Fibroblast of skin of scalp (primary cell): ENCODE measurements at places on chromosomes 1 and 21.

- DNase-seq, result no peak
Observed at GRCh38 chr1:39678889-39679288, 7.0 kb upstream of the NT5C1A start.

DNA sequence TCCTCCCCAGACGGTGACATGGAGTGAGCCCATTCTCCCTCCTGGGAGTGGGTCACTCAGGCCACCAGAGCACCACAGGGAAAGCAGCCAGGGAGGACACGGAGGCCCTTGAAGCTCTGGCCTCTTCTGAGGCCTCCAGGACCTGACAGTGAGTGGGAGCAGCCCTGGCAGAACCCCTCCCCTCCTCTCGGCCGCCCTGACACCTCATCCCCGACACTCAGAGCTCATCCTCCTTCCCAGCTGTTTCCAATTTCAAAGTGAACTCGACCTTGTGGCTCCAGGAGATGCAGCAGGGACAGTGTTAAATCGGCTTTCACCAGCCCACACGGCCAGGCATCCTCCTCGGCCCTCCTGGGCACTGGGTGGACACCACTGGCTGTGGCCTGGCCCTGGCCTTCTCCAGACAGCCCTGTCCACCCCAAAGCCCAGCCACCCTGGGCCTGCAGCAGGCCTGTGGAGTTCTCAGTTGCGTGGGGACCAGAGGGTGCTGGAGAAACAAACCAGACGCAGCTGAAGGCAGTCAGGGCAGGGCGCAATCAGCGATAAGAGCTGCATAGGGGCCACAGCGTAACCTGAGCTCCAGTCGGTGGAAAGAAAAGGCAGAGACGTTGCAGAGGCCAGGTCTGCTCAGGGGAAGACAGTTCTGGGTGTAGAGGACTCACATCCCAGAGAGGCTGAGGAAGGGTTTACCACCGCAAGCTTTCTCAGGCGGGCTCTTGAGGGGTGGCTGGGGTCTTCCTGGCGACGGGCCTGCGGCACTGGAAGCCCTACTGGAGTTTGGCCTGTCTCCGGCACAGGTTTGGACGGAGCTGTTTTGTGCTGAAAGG is 27.1 kb downstream of the FTCD start:
- DNase-seq, result no peak

DNA sequence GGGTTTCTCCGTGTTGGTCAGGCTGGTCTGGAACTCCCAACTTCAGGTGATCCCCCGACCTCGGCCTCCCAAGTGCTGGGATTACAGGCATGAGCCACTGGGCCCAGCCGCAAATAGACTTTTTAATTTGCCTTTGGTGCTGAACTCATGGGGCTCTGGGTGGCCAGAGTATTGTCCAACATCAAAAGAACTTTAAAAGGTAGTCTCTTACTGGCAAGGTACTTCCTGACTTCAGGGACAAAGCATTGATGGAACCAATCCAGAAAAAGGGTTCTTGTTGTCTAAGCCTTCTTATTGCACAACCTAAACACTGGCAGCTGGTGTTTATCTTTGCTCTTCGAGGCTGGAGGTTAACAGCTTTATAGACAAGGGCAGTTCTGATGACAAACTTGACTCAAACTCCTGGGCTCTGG is 3.8 kb upstream of the KTI12 start:
- DNase-seq, result no peak

DNA sequence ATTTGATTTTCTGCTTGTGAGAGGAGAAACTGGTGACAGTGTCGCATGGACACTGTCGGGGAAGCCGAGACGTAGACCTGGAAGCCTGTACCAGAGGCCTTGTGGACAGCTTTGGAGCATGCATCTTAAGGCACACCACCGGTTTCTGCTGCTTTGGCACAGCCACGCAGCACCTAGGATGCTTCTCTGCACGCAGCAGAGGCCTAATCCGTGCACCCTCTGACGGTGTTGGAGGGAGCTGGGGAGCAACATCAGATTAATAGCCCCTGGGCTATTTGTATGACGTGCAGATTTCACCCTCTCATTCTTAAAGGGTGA is 30.3 kb downstream of the TEX35 start:
- no peak for DNase-seq

DNA sequence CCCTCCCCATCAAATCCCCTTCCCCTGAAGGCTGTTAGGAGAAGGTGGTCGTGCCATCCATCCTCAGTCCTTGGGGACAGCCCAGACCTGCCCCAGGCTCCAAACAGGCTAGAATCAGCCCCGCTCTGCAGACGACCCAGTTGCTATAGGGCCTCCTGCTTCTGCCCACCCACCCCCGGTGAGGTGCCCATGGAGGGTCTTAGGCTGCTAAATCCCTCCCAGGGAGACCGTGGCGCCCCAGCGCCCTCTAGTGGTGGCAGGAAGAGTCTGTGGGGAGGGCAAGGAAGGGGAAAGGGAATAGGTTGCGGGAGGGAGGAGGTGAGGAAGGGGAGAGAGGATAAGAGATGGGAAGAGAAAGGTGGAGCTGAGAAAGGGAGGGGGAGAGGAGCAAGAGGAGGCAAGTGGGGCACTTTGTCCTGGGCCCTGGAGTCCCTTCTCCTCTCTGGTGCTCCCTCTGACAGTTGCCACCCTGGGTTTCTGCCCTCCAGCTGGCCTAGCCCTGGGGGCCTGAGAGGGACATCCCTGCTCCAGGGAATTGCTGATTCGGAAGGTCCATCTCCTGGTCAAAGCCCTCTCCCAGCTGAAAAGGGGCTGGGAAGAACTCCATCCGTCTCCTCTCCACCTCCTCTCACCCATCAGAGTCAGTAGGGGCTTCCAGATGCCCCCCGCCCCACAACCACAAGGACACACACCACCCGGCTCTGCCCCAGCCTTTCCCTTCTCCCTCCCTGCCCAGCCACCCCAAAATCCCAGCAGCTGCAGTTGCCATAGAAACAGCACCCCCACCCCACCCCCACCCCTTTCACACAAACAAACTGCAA is 55.4 kb downstream of the CAMK2N1 start:
- peak; percentile 41 for DNase-seq
